ENCODE measurements at places on chromosomes 1 and 21. TPM values are rescaled to one million over a fixed set of nuclear protein-coding genes. Genes with fewer than 3 reads are reported as not detected.

ZMYND12 gene
- total RNA-seq, result 6.1 TPM

NR1I3 gene
- not detected for total RNA-seq

OXCT2 gene
- 3.0 TPM for total RNA-seq

OR2L13 gene
- total RNA-seq, result 0.94 TPM

C4BPB gene
- 0.20 TPM for total RNA-seq

ASPM gene
- total RNA-seq, result 18.3 TPM

RGS13 gene
- total RNA-seq, result 0.11 TPM

TFF2 gene
- total RNA-seq, result not detected

HTR6 gene
- total RNA-seq, result 0.22 TPM

CSMD2 gene
- total RNA-seq, result 19.4 TPM

FABP3 gene
- 77.1 TPM for total RNA-seq

CHI3L2 gene
- total RNA-seq, result 0.89 TPM

NBPF14 gene
- 24.8 TPM for total RNA-seq

ADGRL2 gene
- total RNA-seq, result 176 TPM

CLDN17 gene
- not detected for total RNA-seq

RNF186 gene
- total RNA-seq, result not detected

AVPR1B gene
- total RNA-seq, result 0.17 TPM

CELA3B gene
- not detected for total RNA-seq

C1orf87 gene
- total RNA-seq, result 1.1 TPM

DPM3 gene
- total RNA-seq, result 46.6 TPM

CHODL gene
- 74.2 TPM for total RNA-seq

NFASC gene
- 51.4 TPM for total RNA-seq

TNN gene
- 13.9 TPM for total RNA-seq

CRNN gene
- not detected for total RNA-seq

UBE2Q1 gene
- total RNA-seq, result 21.1 TPM

UBE2U gene
- not detected for total RNA-seq

NID1 gene
- total RNA-seq, result 93.0 TPM

CEP350 gene
- total RNA-seq, result 68.0 TPM

NUP210L gene
- total RNA-seq, result 0.11 TPM

SLAMF9 gene
- not detected for total RNA-seq

CLCA2 gene
- 0.06 TPM for total RNA-seq

HHIPL2 gene
- 1.2 TPM for total RNA-seq

TRIM67 gene
- 5.2 TPM for total RNA-seq

GABRD gene
- 1.6 TPM for total RNA-seq

MXRA8 gene
- total RNA-seq, result 40.6 TPM

RORC gene
- not detected for total RNA-seq

CATSPERE gene
- total RNA-seq, result 2.0 TPM

GCSAML gene
- total RNA-seq, result 0.40 TPM

AKR7A3 gene
- total RNA-seq, result 2.0 TPM

S100A4 gene
- total RNA-seq, result 21.1 TPM

ARHGEF16 gene
- 3.7 TPM for total RNA-seq

AIRE gene
- total RNA-seq, result 0.50 TPM

PYHIN1 gene
- 0.30 TPM for total RNA-seq

PRELP gene
- 3.7 TPM for total RNA-seq

NUF2 gene
- 13.1 TPM for total RNA-seq

FAM78B gene
- total RNA-seq, result 6.1 TPM

OR14I1 gene
- not detected for total RNA-seq

BCAN gene
- 181 TPM for total RNA-seq

GBP7 gene
- total RNA-seq, result not detected

CLDN14 gene
- not detected for total RNA-seq

INKA2 gene
- total RNA-seq, result 5.7 TPM

CD1E gene
- total RNA-seq, result 0.17 TPM

SLAMF8 gene
- 0.17 TPM for total RNA-seq

FCAMR gene
- 0.20 TPM for total RNA-seq

TMEM269 gene
- total RNA-seq, result 0.11 TPM
